ENCODE measurements at places on chromosomes 1 and 21. TPM values are rescaled to one million over a fixed set of nuclear protein-coding genes. Genes with fewer than 3 reads are reported as not detected.

The RGS13 gene
- total RNA-seq, result not detected

The LIN28A gene
- 107 TPM for total RNA-seq

The NCAM2 gene
- total RNA-seq, result 0.64 TPM

The TLR5 gene
- 0.77 TPM for total RNA-seq

The ZBTB8A gene
- 17.4 TPM for total RNA-seq

The CRB1 gene
- total RNA-seq, result not detected

The NBL1 gene
- 38.1 TPM for total RNA-seq

The SH2D5 gene
- 0.26 TPM for total RNA-seq

The RXRG gene
- total RNA-seq, result not detected

The C1orf116 gene
- 0.08 TPM for total RNA-seq

The EVA1B gene
- 87.9 TPM for total RNA-seq

The IFNLR1 gene
- 3.1 TPM for total RNA-seq

The VWA5B1 gene
- total RNA-seq, result not detected

The CELA2B gene
- total RNA-seq, result not detected

The DNALI1 gene
- total RNA-seq, result 13.0 TPM

The ODR4 gene
- 19.3 TPM for total RNA-seq

The ADAMTS1 gene
- 67.5 TPM for total RNA-seq

The HMGB4 gene
- not detected for total RNA-seq

The S100A5 gene
- total RNA-seq, result not detected

The C1orf167 gene
- total RNA-seq, result 0.44 TPM

The FCRLB gene
- 0.36 TPM for total RNA-seq

The PIGR gene
- total RNA-seq, result not detected
